Ascending aorta (tissue), 2 donors: ENCODE measurements at places on chromosomes 7 and 10. TPM values are rescaled to one million over a fixed set of nuclear protein-coding genes. Genes with fewer than 3 reads are reported as not detected.

Gene GPR15LG
- not detected for total RNA-seq

Gene TMEM270
- total RNA-seq, result not detected

Gene LIPF
- 7.1 TPM for total RNA-seq

Gene SLIT1
- not detected for total RNA-seq

Gene ZRANB1
- total RNA-seq, result 24.7 TPM
